ENCODE measurements at places on chromosomes 7 and 10.

GRCh38 chr7:14691597-14692203 is 210.9 kb downstream of the DGKB start:
- DNase-seq, result no peak

DNA sequence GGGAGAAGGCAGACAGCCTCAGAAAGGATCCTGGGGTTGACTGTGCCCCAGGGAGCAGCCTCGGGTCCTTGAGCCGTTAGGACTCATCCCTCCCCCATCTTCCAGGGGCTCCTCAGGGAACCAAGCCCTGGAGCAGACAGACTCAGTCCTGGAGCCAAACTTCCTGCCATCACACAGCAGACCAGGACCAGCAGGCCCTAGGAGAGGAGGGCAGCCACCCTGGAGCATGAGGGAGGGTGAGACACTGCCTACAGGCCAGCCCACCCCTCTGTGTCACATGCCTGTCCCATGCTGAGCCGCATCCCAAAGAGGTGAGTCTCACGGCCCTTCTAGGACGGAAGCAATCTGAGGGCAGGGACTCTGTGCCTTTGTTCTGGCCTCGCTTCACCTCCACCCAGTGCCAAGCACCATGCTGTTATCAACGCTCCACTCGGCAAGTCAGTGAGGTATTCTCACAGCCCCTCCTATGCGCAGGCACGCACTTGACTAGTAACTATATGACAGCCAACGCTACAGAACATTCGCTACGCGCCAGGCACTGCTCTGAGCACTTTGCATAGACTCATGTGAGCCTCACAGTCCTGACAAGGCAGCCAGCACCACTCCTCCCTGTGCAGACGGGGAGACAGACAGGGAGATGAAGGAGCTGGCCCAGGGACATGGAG is 19.1 kb downstream of the MAD1L1 start:
- no peak for DNase-seq

DNA sequence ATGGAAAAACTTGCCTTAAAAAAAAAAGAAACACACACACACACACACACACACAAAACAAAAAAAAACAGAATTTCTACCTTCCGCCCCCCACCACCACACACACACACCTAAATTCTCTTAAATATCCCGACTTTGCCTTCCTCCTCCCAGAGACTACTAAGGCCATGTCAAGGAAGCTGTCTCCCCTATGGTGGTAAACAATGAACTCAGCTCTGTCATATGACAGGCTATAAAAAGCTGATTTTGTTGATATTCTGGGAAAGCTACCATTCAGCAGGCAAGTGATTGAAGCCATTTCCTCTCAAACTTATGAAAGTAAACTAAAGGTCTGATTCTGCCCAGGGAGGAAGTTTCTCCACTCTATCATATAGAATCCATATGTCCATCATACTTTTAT is 471.0 kb downstream of the GFRA1 start:
- DNase-seq, result no peak

- no peak for DNase-seq
These were observed 351.3 kb downstream of the CRPPA start for GRCh38 chr7:16069998-16070397.

- DNase-seq, result no peak
These were observed 13.5 kb upstream of the ZMIZ1 start for GRCh38 chr10:79055100-79055782.

DNA sequence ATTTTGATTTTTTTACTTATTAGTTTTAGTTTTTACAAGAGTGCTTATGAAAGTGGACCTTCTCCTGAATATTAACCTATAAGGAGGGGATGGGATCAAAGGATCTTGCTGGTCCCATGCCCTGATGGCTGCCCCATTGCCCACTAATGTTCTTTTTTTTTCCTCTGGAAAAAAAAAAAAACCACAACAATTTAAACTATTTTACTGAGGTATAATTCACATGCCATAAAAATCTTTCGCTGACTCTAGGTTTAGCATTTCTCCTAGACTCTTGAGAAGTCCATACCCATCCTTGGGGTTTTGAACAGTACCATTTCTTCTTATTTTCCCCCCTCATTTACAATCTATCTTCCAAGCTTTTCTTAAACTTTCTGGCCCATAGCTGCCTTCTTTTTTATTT is 481.8 kb downstream of the TFEC start:
- no peak for DNase-seq

DNA sequence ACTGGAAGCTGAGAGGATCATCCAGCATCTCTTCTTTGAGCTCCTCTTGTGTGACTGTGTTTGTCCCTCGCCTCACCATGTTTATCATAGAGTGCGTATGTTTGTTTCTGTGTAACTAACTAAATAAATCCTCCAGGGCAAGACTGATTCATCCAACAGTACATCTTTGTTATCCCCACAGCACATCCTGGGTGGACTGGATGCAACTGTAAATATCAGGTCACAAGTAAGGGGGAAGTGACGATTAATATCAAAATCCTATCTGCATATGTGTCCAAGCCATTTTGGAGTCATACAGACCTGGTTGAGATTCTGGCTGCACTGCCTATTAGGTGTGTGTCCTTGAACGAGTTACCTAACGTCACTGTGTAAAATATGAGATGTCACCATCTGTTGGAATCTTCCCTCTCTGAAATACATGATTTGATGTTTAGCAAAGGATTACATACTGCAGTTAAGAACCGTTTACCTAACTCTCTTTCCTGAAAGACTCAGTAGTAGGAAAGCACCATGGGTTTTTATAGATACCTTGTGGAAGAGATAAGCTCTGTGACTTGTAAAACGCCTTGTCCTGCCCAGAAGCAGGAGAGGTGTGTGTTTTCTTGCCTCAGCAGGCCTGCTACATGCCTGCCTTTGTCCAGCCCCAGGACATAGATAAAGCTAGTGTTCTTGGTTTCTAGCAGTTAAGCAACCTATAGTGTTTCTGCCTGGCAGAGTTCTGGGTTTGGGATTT is 25.8 kb downstream of the WBP1L start:
- DNase-seq, result no peak

- no peak for DNase-seq
These were observed 48.2 kb downstream of the APBB1IP start for GRCh38 chr10:26486304-26486703.

DNA sequence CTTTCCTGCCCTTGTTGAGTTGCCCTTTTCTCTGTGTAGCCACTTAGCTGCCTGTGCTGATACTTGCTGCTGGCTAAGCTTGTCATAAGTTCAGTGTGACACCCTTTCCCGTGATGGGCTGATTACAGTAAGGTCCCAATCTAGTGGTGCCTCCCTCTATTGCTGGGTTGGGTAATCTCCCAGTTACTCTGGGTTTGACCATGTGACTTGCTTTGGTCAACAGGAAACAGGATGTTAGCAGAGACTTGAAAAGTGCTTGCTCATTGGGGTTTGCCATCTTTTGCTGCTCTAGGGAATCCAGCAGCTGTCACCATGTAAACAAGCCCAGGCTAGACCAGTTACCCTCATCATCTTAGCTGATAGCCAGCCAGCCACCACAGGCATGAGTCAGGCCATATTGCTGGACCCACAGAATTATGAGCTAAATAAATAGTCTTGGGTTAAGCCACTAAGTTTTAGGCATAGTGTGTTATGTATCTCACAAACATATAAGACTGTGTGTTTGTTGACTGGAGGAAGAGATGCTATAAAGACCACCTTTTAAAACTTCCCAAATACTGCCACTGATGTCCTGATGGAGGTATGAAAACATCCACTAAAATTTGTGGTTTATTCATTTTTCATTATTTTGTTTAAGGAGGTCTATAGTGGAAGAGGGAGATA is 4.0 kb upstream of the LEP start:
- peak; percentile 1 for DNase-seq

DNA sequence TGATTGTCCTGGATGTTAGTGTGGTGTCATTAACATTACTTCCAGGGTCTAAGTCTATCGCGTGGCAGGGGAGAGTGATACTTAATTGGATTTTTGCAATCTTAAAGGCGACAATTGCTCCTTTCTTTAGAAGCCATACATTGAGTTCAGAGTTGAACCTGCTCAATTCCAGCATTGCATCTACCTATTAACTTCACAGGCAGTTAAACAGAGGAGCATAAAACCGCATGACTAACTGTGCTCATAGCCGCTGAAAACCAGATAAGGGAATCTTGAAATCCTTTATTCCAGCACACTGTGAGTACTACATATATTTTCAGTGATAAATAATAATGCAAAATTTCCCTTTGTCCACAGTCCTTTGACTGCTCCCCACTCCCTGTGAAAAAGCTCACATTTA is 255.3 kb downstream of the STK31 start:
- DNase-seq, result no peak

GRCh38 chr10:47040681-47041080 is 129.5 kb downstream of the PTPN20 start:
- DNase-seq, result no peak

GRCh38 chr7:141115965-141116364 is 42.1 kb downstream of the TMEM178B start:
- no peak for DNase-seq

GRCh38 chr10:95069286-95069685 is at the start of gene CYP2C8:
Gene CYP2C8, minus strand, starts transcription at chr10:95069497. Its CDS starts 95 bp downstream, at chr10:95069402.
- no peak for DNase-seq

GRCh38 chr7:105246679-105247078 is 142.0 kb downstream of the SRPK2 start:
- DNase-seq, result no peak

DNA sequence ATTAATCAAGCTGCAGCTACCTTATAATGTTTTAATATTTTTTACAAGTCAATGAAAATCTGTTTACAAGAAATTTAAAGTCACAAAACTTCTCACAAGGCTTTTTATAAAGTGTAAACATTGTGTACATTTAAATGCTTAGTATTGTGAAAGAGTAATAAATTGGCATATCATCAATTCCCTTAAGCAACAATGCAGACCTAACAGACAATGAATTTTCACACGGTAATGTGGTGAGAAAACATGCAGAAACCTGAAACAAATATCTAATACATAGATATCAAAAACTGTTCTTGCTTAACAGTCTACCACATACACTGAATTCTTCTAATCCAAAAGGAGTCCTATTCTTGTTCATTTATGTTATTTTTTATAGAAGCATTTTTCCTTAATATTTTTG is 220.7 kb downstream of the CRPPA start:
- DNase-seq, result no peak

DNA sequence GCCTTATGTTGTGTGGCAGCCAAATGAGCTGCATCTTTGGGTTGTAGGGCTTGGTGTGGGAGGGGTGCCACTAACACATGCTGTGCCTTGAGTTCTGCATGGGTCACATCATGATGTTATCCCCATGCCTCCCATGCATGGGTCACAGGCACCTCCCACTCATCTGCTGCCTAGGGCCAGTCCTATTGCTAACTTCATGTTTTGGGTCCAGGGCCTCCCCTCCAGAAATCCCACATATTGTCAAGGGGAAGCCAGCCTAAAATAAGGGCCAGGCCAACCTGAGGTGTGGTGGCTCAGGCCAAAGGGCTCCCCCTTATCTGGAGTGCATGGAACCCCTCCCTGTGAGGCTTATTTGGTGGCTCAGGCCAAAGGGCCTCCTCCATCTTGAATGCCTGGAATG is 299.0 kb downstream of the RPS24 start:
- no peak for DNase-seq

GRCh38 chr10:77350711-77351119 is 286.9 kb downstream of the KCNMA1 start:
- DNase-seq, result no peak

DNA sequence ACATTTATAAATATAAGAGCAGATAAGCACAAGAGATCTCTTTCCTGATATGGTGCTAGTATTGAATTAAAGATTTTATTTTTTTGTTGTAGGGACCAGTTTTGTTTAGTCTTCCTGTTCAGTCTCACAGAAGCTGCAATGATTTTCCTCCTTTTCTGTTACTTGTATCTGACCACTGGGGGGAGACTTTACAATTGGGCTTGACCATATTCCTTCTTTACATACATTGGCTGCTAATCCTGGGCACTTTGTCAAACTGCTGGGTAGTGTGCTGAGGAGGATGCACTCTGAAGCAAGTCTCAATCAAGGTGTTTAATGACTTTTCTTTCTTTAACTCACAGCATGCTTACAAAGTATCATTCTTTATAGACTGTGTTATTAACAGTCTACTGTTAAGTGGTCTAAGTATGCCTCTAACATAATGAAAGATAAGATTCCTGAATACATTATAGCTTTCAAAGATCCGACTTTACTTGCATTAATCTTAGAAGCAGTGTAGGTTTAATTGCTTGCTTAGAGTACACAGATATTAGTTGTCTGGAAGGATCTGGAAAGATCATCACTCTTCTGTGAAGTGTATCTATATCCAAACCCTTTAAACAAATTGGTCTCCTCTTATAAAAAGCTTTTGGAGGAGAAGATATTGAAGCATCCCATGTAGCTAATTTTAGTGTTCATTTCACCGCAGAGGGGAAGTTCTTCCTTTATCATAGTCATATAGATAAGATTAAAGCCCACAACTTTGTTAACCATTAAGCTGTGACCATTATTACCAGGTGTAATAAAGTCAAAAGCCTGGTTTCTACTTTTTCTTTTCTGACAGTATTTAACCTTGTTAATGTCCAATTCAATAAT is 3.1 kb downstream of the PALS2 start:
- no peak for DNase-seq

- no peak for DNase-seq
These were observed 134.8 kb downstream of the CFAP58 start for GRCh38 chr10:104488439-104488832.

DNA sequence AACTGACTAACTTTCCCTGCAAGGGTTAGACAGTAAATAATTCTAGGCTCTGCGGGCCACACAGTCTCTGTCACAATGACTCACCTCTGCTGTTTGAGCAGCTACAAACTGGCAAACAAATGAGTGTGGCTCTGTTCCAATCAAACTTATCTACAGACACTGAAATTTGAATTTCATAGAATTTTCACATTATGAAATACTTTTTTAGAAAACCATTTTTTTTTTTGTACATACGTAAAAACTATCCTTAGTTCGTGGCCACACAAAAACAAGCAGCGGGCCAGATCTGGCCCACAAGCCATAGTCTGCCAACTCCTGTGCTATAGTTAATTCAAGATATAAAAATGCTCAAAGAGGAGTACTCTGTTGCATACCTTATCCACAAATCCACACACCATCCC is 32.6 kb downstream of the PIP4K2A start:
- DNase-seq, result peak; percentile 40

GRCh38 chr7:116311816-116312471 is 101.6 kb downstream of the TES start:
- no peak for DNase-seq

DNA sequence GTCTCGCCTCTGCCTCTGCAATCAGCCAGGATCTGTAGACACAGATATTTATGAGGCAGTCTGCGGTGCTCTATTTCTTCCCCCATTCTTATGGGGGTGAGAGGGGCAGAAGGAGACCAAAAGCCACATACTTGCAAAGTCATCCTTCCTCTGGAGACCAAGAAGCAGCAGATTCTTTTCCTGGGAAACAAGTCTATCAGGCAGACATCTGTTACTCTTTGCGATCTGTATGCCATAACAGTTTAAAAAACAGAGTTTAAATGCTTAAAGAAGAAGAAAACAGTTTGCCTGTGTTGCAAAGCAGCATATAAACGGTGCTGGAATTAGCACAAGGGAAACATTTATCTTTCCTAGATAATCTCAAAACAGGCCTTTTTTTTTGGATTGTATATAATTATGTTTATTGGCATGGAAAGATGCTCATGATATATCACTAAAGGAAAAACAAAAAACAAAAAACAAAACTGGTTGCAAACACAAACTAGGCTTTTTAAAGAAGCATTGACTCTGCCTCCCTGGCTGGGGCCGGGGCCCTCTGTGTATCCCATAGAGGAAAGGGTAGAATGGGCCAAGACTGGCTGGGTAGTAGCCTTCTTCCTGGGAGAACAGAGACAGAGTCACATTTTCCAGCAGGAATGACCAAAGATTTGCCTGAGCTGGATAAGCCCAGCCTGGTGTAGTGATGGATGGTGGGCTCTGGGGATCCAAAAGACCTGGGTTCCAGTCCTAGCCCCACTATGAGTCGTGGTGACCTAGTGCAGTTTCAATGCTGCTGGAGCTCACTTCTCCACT is 50.4 kb downstream of the RGS10 start:
- DNase-seq, result no peak

GRCh38 chr10:59757966-59758365 is 4.7 kb upstream of the MRLN start:
- DNase-seq, result no peak

All from stimulated activated CD8-positive, alpha-beta memory T cell treated with anti-CD3 and anti-CD28 coated beads, Interleukin-15, amount 100 ng/mL, for 4 hours (primary cell).